ENCODE measurements at places on chromosomes 11 and 22.

DNA sequence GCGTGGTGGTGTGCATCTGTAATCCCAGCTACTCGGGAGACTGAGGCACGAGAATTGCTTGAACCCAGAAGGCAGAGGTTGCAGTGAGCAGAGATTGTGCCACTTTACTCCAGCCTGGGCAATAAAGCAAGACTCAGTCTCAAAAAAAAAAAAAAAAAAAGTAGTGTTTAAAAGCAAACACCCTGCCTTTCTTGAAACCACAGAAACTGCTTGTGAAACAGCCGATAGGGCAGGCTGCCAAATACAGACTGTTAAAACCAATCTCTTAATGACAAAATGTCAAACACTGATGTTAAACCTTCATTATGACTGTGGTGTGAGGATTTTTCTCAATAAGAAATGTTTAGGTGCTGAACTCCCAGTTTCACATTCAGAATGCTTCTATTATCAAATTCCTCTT is 27.3 kb downstream of the MARK2 start:
- DNase-seq, result no peak

DNA sequence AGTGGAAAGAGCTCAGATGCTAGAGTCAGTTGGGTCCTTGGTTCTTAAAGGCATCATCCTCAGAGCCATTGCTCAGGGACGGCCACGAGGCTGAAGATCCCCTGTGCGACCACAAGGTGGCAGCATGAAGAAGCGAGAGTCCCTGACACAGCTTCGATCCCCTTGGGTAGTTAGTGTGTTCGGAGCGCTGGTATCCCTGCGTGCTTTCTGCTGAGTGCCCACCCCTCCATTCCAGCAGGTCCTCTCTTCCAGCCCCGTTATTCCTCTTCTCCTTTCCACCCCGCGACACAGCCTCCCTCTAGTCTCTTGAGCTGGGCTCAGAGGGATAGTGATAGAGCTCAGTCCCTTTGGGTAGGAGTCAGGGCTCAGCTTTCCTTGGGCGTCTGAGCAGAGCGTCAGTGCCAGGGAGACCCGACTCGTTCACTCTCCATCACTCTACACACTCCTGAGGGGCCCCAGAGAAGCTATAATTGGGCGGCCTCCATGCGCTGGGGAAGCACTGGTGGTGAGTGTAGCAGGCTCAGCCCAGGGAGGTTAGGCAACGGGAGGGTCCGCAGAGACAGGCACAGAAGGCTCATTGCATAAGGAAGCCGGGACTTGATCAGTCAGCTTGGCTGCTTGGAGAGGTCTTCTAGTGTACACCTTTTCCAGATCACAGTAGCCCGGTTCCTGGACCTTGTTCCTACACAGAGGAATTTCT is at the start of gene OR51D1:
TSS of gene OR51D1 (plus strand) at position 516 of the 700 bp plus-strand sequence. CDS start 2,314 bp downstream, outside the sequence.
- DNase-seq, result peak; percentile 82

DNA sequence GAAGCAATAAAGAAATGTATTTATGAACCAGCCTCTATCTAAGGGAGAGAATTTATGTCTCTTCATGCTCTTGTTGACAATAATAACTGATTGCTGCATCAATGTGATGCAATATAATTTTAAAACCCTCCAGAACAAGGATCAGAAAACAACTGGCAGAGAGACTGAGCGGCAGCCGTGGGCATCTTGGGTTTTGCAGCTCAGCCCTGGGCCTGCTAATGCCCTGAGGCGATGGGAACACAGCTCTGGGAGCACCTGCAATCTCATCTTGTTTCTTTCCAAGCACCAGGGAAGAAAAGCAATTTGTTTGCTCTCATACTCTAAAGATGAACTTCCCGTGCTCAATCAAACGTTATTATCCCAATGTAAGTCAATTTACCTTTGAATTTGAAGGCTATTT is 245.7 kb downstream of the ST3GAL4 start:
- no peak for DNase-seq

DNA sequence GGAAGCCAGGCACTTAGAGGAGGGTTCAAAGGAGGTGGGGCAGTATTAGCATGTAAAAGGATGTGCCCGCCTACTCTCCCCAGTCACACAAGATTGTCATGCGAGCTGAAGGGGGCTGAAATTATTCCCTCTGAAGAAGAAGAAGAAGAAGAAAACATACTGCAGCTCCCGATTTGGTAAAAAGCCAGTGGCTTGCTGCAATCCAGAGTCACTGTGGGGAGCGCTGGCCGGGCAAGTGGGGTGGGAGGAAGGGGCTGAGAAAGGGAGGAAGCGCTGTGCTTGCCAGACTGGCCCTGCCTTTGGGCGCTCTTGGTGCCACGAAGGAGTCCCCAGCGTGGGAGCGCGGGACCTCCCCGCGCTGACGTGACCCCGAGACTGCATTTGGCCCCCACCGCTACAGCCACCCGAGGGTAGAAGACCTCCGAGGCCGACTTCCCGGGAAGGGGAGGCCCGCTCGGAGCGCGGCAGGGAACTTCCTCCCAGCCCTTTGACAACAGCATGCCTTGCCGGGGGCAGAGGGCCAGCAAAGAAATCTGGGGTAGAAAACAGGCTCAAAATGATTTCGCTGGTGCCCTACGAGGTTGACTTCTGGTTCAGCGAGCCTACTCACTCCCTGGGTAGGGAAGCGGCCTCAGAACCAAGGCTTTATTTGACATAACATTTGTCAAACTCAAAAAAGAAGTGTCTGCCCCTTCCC is 906.3 kb downstream of the DLG2 start:
- no peak for DNase-seq

DNA sequence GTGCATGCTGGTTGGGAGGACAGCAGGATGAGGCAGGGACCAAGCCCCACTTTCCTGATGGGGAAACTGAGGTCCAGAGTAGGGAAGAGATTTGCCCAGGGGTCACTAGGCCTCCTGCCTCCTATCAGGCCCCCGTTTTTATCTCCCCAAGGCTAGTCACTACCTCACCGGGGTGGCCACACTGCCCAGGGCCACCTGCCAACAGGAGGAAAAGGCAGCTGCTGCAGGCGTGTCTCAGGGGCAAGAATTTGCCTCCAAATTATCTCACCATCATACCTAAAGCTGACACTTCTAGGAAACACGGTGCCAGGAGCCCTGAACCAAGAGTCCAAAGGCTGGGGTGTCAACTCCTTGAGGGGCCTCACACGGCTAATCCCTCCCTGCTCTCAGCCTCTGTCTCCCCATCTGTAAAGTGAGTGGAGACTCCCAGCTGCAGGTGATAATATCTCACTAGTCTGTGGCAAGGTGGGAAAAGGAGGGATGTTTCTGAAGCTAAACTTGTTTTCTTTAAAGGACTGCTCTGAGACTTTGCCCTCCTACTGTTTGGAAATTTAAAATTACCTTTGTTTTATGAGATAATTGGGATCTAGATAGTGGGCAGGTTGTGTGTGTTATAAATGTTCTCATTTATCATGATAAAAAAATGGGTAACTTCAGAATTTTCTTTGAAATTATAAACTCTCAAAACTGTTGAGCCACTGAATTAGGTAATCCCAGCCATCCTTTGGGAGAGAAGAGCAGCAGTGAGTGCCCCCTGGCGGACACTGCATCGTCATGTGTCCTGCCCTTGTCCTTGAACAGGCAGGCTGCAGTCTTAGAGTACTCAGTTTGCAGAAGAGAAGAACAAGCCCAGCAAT is 60.0 kb downstream of the MYO7A start:
- peak; percentile 55 for DNase-seq

DNA sequence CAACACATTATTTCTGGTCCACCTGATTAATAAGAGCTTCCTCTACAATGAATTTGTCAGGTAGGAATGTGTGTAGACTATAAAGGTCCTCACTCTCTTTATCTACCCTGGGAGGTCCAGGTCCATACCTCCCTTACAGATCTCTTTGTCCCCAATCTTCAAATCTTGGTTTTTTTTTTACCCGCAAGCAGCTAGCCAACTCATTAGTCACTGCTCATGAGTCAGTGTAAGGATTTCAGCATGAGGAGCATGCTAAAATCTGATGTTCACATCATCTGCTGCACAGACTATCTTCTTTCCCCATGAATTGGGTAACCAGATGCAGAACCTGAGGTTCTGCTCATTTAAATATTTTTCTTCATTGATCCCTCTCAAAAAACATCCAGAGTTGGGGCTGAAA is 397.0 kb upstream of the ISX start:
- no peak for DNase-seq

DNA sequence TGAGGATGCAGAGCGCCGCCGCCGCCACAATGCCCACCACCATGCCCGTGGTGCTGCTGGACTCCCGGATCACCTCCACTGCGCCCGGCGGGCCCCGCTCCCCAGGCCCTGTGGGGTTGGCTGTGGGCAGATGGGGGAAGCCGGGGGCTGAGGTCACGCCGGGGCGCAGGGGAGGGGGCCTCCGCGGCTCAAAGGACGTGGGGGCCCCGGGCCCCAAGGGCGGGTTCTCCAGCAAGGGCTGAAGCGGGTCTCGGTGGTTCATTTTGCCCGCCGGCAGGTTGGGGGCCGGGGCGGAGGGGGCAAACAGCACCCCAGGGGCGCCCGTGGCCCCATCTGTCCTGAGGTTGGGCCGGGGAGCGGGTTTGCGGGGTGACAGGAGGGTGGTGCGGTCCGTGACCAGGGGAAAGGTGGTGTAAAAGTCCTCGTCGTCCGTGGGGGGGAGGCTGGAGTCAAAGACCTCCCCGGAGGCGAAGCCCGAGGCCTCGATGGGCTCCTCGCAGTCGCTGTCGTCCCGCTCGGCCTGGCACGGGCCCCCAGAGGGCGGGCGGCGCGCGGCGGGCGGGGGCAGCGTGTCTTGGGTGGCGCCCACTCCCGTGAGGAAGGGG is 16.5 kb downstream of the SLC22A12 start:
- no peak for DNase-seq

DNA sequence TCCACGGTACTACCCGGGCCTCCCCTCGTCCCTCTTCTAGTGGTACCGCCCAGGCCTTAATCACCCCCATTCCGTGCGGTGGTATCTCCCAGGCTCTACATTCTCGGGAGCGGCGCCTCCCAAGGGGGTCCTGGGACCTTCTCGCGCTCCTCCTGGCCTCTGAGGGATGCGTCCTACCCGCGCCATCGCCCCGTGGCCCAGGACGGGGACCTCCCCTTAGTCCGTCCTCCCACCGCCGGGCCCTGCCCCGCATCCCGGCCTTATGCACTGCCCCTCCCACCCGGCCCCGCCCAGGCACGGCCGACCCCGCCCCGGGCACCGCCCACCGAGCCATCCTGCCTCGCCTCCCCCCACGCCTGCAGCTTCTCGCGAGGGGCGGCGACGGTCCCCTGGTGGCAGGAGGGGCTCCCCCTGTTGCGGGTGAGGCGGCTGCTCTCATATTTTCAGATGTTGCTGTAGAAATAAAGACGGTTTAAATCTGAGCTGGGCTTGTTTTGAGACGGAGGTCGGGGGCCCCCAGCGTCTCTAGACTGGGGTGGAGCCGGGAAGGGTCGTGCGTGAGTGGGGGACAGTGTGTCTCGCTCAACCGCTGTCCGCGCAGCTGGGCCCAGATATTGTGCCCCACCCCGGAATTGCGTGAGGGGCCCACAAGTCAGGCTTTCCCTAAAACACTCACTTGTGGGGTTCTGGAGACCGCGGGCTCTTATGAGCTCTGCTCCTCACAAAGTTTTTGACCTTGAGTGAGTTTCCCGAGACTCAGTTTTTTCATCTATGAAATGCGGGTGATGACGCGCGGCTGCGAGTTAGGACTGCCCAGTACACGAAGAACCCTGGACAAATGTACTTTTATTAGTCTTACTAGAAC is 828 bp upstream of the RAB1B start:
- DNase-seq, result peak; percentile 62

DNA sequence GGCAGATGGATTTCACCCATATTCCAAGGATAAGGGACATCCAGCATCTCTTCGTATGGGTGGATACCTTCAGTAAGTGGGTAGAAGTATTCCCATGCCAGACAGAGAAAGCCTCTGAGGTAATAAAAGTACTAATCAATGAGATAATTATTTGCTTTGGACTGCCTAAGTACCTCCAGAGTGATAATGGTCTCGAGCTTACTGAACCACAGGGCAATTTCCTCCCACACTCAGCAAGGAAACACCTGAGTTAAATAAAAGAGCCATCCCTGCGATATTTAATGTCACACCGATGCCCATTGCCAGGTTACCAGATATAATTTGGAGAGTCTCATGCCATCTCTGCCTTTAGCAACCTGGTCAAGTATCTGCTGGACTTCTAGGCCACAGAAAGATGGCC is 70.6 kb upstream of the MPEG1 start:
- DNase-seq, result no peak

DNA sequence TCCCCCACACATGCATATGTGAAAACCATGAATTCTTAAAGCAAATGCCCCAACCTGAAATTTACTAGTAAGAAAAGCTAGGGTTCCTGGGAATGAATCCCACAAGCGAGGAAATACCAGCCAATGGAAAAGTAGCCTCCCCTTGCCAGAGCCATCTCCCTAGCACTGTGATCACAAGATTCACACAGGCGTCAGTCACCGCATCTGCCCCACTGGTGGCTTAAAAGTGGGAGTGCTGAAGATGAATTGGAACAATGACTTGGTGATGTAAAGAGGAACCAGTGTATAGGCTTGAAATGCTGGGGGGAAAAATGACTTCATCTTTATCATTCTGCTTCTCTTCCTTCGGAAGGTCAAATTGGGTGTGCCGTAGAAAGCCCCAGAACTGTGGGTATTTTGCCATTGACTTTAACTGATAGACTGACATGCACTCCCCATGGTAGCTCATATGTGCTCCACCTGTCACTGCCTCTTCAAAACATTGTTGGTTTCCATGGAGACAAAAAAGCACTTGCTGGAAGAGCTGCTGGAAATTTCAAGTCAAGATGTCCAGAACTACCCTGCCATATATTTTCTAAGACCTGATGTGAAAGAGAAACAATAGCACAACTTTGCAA is 19.2 kb upstream of the ASPHD2 start:
- DNase-seq, result no peak

DNA sequence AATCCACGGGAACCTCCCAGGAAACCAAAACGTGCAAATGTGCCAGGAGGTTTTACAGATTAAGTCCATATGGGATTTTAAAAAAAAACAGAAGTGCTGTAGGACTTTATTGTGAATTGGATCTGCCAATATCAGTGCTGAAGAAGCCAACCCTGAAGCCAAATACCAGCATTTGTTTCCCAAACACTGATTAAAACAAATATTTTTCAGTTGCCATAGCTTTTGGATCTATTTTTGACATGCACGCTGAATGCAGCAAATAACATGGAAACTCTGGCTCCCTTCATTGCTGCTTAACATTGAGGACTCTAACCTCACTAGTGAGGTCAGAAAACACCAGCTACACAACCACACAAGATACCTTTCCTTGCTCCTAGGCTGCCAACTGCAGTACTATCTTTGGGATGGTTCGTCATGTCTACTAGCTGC is 28.4 kb upstream of the SIK2 start:
- no peak for DNase-seq

GRCh38 chr11:2571598-2572281 is 126.9 kb downstream of the KCNQ1 start:
- DNase-seq, result no peak

DNA sequence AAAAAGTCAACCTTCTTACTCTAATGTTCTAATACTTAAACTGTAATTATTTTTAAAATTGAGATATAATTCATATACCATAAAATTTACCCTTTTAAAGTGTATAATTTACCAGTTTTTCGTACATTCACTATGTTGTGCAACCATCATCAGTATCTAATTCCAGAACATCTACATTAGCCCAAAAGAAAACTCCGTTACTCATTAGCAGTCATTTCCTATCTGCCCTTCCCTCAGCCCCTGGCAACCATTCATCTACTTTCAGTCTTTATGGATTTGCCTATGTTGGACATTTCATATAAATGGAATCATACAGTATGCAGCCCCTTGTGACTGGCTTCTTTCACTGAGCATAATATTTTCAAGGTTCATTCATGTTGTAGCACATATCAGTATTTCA is 22.2 kb downstream of the SGSM3 start:
- DNase-seq, result no peak

GRCh38 chr11:20172721-20173447 is 12.6 kb upstream of the DBX1 start:
- no peak for DNase-seq

All from NCI-H510A (cell line).